Left cardiac atrium (tissue), 4 donors: ENCODE measurements at places on chromosomes 6 and 20. TPM values are rescaled to one million over a fixed set of nuclear protein-coding genes. Genes with fewer than 3 reads are reported as not detected.

GRCh38 chr6:108585921-108586536 lies 25.3 kb downstream of the FOXO3 start:
- DNase-seq = no peak

DNA sequence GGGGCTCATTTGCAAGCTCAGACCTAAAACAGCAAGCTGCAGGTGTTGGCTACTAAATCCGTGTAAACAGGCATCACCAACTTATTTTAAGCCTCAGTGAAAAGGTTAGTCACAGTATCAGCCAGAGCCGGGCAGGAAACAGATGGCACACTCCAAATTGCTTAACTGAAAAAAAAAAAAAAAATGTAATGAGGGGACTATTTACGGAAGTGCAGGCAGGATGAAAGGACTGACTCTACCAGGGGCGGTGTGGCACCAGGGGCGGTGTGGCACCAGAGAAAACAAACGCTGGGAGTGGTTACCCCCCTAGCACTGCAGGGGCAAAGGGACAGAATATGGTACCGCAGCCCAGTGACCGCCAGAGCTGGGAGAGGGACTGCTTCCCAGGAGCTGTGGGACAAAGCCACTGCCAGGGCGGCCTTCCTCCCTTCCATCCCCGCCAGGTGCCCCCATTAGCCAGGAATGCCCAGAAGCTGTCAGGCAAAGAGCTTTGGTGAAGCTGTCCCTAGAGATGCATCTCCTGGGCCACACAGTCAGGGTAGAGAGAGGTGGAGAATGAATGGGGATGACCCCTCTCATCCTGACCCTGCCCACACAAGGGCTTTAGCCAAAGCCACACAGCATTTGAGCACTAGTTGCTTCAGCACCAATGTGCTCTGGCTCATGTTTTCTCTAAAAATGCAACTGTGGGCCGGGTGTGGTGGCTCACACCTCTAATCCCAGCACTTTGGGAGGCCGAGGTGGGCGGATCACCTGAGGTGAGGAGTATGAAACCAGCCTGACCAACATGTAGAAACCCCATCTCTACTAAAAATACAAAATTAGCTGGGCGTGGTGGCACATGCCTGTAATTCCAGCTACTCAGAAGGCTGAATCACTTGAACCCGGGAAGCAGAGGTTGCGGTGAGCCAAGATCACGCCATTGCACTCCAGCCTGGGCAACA lies 39.6 kb upstream of the GFOD1 start:
- DNase-seq = no peak

DNA sequence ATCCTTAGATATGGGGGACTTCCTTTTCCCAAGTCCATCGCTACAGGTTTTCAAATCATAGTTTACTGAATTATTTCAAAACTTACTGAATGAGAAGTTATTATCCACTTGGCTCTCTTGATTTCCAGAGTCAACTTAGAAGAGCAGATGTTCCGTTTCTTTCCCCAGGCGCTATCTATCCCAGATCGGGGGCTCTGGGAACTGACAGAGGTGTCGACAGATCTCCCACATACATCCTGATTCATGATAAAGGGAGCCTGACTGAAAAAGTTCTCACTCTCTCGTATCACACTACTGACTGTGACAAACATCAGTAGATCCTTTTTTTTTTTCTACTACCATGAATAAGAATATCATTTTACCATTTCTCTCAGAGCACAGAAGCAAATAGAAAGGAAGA lies 654.8 kb downstream of the RNF144B start:
- DNase-seq = no peak

GRCh38 chr6:41065550-41066026 lies 6.6 kb downstream of the OARD1 start:
- no peak for DNase-seq

DNA sequence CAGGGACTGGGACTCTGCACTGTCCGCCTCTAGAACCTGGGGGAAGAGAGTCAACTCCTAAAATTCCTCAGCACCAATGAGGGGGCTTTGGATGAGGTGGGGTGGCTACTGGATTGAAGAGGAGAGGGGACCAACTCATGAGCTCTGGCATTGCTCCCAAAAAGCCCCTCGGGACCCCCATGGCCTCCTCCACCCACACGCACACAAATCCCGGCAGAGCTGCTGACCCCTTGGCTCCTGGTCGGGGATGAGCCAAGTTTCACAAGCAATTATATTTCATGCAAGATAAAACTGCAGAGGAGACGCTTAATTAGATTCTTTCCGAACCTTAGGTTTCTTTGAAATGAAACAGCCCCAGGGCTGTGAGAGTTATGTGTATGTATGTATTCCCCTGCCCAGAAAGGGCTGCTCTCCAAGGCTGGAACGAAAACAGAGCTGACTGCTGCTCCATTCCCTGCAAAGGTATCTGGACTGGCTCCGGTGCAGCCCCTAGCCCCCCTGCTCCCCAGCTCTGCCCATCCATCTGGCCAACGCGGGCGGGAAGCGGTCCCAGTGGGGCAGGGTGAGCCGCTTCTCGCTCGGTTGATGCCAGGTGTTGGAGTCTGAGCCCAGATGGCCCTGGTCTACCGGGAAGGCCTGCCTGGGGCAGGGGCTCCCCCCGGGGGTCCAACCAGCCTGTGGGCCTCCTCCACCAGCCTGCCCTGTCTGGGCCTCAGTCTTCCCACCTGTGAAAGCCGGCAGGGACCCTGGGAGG lies 46.8 kb upstream of the STX16 start:
- DNase-seq = no peak

IPCEF1 gene
- total RNA-seq = 0.99 TPM

DNA sequence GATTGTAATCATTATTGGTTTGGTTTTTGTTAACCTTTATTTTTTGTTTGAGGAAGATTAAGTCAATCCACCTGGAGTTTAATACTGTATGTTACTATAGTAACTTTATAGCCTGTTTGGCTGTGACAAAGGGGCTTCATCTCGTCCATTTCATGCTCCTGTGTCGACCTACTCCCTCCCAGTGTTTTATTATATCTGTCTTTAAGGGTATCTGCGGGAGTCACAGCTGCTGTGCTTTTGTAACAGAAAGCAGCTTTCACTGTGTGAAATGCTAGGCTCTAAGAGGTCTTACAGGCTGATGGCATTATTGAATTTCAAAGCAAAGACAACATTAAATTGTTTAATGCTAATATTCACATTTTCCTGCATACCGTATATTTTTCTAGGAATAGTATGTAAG lies 698.0 kb upstream of the POU3F2 start:
- DNase-seq = no peak

KHDC1L gene
- not detected for total RNA-seq

DNA sequence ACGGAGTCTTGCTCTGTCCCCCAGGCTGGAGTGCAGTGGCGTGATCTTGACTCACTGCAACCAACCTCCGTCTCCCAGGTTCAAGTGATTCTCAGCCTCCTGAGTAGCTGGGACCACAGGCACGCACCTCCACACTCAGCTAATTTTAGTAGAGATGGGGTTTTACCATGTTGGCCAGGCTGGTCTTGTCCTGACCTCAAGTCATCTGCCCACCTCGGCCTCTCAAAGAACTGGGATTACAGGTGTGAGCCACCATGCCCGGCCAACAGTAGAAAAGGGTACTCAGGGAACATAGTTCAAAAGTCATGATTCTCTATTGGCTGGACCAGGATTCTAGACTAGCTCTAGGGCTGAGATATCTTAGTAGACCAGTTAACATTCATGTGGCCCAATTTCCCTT lies 5.6 kb downstream of the CSNK2A1 start:
- DNase-seq = no peak

DNA sequence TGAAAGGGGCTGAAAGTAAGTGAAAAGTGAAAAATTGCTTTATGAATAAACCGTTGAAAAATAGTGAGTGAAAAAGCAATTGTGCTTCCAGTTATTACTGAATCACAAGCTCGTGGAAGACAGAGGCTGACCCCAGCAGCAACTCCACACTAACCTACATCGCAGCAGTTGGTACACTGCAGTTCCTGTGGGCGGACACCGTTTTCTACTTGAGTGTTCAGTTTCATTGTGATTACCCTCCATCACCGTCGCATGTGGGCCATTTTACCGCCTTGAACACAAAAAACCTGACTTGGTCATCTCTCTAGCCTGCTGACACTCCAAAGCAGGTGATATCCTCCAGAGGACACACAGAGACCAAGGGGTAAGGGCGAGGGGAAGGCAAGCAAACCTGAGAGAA lies 28.4 kb downstream of the PRDM1 start:
- DNase-seq = no peak

DNA sequence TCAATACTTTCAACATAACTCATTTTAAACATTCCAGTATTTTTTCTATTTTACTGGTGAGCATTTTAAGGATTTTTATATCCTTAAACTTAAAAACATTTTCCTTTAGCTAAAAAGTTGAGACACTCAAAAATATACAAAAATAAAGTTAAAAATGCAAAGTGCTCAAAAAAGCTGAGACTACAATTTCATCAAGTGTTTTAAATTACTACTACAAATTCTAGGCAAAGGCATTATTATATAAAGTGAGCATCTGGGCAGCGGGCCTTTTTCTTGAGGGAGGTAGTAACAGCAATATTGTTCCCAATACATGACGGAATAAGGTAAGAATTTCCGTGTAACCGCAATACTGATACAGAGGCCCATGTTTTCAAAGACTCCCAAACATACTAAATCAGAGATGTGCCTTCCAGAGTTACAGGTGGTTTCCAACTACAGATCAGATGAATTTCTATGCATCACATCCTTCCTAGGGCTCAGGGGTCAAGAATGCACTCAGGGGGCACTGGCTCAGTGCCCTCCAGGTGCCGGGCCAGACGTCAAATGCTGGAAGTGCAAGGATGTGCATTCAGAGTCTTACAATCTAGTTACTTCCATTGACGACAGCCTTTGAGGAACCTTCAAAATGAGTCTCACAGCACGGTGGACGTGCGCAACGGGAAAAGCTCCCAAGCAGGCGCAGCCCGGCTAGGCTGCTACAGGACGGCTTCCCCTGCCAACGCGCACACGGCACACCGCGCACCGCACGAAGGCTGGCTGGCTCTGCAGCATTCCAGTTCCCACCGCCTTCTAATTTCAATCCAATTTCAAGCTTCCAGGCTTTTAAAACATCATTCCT lies 1.7 kb downstream of the PHF10 start:
- peak; percentile 54 for DNase-seq

- no peak for DNase-seq
Observed at GRCh38 chr6:167044696-167045095, 45.5 kb downstream of the CEP43 start.

BTNL2 gene
- not detected for total RNA-seq

- no peak for DNase-seq
Observed at GRCh38 chr6:155183095-155183494, 80.7 kb upstream of the CLDN20 start.
